IPS DF 6.9 (cell line): ENCODE measurements at places on chromosomes 6 and 20.
A peak's percentile ranks its signal among the peaks of the same experiment; 100 is the strongest.

GRCh38 chr6:44234101-44235025, 11.0 kb downstream of the SLC29A1 start:
- DNase-seq: no peak
- no peak overlapping the region for H3K4me3 ChIP-seq
- H3K36me3 ChIP-seq: peaks cover 35% of the 10 kb centered on the region
- no peaks in the 10 kb centered on the region for H3K27me3 ChIP-seq
- H3K27ac ChIP-seq: no peak overlapping the region

DNA sequence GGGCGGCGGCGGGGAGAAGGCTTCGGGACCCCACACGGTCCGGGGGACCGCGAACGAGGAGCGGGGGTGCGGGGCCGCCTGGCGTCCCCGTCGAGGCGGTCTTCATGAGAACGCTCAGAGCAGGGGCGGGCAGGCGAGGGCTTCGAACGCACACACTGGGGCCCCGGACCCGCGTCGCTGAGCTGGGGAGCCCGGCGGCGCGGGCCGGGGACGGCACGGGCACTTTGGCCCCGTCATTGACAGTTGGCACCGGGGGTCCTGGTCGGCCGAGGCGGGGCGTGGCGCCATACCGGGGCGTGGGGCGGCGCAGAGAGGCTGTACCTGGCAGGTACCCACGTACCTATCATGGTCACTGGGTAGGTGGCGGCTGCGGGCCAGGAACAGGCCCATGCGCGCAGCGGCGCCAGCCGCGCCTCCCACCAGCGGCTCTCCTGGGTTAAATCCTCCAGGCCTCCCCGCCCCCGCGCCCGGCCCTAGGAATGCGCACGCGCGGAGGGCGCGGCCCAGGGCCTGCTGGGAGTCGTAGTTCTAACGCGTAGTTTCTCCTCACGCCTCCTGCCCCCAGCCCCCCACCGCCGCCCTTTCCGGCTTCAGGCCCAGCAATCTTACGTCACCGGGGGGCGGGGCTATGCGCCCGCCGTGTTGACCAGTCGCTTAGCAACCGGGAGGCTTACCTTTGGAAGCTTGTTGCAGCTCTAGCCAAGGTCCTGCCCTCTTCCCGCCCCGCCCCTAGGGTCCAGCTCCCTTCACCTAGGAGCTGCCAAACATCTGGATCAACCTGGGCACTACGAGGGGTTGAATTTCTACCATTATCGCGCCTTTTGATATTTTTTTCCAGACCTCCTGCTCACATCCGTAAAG, at the start of the genes PACRG and PRKN:
TSS of gene PACRG (plus strand) at position 653 of the 861 bp plus-strand sequence.
TSS of gene PRKN (minus strand) at position 445 of the 861 bp plus-strand sequence.
- H3K36me3 ChIP-seq: no peaks in the 10 kb centered on the region
- H3K4me3 ChIP-seq: peak within 1 kb of the TSS; percentile 73; the same call in 1 of the 2 replicates
- peak; percentile 95 for DNase-seq
- no peaks in the 10 kb centered on the region; the same call in 1 of the 2 replicates for H3K4me1 ChIP-seq
- H3K27me3 ChIP-seq: no peaks in the 10 kb centered on the region

DNA sequence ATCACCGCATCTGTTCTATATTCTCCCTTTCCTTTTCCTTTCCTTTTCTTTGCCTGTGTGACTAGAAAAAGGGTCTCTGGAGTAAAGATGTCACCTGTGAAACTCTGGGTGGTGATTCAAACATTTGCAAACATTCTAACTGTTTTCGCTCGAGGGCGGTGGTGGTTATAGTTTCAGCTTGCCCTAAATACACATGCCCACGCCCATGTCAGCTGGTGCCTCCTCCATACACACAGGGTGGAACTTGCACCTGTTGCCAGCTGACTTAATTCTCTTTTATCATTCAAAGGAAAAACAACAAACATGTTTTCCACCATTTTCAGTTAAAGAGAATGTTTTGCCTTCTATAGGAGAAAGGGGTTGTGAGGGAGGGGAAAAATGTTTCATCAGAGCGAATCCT, 381.9 kb upstream of the ARID1B start:
- no peaks in the 10 kb centered on the region for H3K36me3 ChIP-seq
- no peak overlapping the region for H3K4me3 ChIP-seq
- DNase-seq: no peak
- H3K27me3 ChIP-seq: no peaks in the 10 kb centered on the region

DNA sequence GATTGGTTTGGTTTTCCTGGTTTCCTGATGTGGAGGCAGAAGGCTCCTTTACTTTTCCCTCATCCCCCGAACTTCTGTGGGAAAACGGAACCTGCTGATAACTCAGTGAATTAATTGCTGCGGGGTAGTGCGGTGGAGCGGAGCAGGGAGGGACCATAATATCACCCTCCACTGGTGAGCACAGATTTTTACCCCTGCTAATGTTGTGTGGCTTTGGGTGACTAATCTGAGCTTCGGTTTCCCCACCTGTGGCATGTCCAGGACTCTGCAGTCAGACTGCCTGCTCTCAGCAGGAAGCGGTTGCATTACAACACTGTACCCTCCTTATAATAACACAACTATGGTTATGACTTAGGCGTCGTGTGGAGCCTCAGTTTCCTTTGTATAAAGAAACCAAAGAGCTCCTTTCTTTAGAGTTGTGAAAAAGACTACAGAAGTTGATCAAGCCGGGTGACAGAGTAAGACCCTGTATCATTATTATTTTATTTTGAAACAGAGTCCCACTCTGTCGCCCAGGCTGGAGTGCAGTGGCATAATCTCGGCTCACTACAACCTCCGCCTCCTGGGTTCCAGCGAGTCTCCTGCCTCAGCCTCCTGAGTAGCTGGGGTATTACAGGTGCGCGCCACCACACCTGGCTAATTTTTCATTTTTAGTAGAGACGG, 2.2 kb upstream of the ID1 start:
- H3K36me3 ChIP-seq: no peaks in the 10 kb centered on the region
- H3K27me3 ChIP-seq: no peaks in the 10 kb centered on the region
- H3K27ac ChIP-seq: no peak overlapping the region
- peaks cover 5% of the 10 kb centered on the region; the same call in 1 of the 2 replicates for H3K4me1 ChIP-seq
- H3K4me3 ChIP-seq: no peak overlapping the region
- no peak for DNase-seq

- H3K36me3 ChIP-seq: no peaks in the 10 kb centered on the region
- no peak overlapping the region for H3K4me3 ChIP-seq
- no peak for DNase-seq
- H3K27me3 ChIP-seq: no peaks in the 10 kb centered on the region
Observed at GRCh38 chr6:56033401-56033800, 158.0 kb upstream of the BMP5 start.

DNA sequence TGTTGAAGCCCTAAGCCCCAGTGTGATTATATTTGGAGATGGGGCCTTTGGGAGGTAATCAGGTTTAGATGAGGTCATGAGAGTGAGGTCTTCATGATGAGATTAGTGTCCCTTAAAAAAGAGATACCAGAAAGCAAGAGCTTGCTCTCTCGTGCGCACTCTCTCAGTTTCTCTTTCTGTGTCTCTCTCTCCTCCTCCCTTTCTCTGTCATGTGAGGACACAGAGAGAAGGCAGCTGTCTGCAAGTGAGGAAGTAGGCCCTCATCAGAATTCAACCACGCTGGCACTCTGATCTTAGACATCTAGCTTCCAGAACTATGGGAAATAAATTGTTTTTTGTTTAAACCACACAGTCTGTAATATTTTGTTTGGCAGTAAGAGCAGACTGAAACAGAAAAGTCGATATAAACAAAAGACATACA, 180.5 kb downstream of the IBTK start:
- no peak overlapping the region for H3K4me3 ChIP-seq
- DNase-seq: no peak
- no peaks in the 10 kb centered on the region for H3K36me3 ChIP-seq
- H3K27me3 ChIP-seq: no peaks in the 10 kb centered on the region
- no peak overlapping the region for H3K27ac ChIP-seq

DNA sequence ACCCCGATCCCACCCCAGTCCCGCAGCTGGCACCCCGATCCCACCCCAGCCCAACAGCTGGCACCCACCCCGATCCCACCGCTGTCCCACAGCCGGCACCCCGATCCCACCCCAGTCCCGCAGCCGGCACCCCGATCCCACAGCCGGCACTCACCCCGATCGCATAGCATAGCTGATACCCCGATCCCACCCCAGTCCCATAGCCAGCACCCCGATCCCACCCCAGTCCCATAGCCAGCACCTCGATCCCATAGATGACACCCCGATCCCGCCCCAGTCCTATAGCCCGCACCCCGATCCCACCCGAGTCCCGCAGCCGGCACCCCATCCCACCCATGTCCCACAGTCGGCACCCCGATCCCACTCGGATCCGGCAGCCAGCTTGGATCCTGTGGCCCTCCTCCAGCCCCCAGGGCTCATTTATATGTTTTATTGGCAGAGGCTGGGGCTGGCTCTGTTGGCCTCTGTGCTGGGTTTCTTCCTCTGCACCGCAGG, 897 bp upstream of the GMEB2 start:
- DNase-seq: no peak
- H3K4me1 ChIP-seq: peaks cover 3% of the 10 kb centered on the region
- no peaks in the 10 kb centered on the region for H3K36me3 ChIP-seq
- H3K4me3 ChIP-seq: peak overlapping the region; percentile 81; the same call in 1 of the 2 replicates
- H3K27me3 ChIP-seq: no peaks in the 10 kb centered on the region

DNA sequence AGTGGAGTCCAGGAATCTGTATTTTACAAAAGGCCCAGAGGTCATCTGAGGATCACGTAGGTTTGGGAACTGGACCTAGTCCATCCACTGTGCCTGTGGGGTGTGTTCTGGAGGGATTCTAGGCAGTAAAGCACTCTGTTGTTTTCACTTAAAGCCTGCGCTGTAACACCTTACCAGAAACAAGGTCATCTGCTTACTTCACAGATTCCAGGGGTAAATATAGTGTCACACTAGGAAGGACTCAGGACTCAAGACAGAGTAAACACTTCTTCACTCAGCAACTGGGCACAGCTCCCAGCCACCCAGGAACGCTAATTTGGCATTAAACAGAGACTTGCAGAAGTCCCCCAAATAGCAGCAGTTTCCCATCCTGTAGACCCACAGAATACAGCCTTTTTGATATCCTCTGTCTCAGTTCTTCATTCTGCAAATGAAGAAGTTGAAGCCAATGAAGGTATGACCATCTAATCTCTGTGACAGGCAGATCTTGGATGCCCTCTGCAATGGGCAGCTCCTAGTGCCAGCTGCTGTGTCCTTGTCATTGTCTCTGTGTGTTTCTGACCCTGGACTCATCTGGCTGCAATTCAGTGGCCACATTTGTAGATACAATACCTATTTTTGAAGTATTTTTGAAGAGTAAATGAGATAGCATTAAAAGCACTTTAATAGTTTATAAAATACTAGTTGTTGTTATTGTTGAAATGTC, 129.1 kb downstream of the SLC24A3 start:
- no peaks in the 10 kb centered on the region for H3K4me1 ChIP-seq
- no peaks in the 10 kb centered on the region for H3K27me3 ChIP-seq
- H3K4me3 ChIP-seq: no peak overlapping the region
- H3K36me3 ChIP-seq: no peaks in the 10 kb centered on the region

GRCh38 chr20:53331151-53331973, 262.3 kb downstream of the ZNF217 start:
- H3K27me3 ChIP-seq: no peaks in the 10 kb centered on the region
- H3K36me3 ChIP-seq: no peaks in the 10 kb centered on the region
- DNase-seq: no peak
- H3K4me1 ChIP-seq: no peaks in the 10 kb centered on the region; the same call in 1 of the 2 replicates

DNA sequence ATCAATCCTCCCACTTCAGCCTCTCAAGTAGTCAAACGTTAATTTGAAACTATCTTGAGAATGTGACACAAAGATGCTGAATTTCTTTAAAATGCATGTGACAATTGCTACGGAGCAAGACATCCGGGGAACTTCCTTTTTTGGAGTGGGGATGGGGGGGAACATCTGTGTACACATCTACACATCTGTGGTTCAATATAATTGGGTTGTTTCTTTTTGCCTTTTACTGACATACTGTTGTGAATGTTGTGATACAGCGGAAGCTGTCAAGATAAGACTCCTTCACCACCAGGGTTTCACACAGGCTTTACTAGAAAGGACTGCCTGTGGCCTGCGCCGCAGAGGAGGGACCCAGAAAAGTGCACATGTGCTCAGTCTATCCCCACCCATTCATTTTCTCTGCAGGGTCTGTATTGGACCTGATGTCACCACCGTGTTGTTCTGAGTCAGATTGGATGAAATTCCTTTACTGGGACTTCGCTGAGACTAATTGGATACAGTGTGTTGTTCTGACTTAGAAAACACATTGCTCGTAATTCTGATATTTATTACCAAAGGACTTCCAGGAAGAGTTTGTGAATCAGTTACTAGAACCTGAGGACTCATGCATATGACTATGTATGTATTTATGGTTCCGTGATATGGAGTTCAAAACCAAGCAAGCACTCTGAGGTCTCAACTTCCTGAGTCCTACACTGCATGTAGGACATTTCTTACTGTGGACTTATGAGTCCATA, 98.7 kb upstream of the SGK1 start:
- no peaks in the 10 kb centered on the region for H3K36me3 ChIP-seq
- H3K4me1 ChIP-seq: no peaks in the 10 kb centered on the region
- H3K4me3 ChIP-seq: no peak overlapping the region
- H3K27ac ChIP-seq: no peak overlapping the region
- H3K27me3 ChIP-seq: no peaks in the 10 kb centered on the region

GRCh38 chr6:3045777-3046176, 22.5 kb upstream of the RIPK1 start:
- H3K36me3 ChIP-seq: no peaks in the 10 kb centered on the region
- no peaks in the 10 kb centered on the region for H3K4me1 ChIP-seq
- no peak overlapping the region for H3K4me3 ChIP-seq
- H3K27me3 ChIP-seq: no peaks in the 10 kb centered on the region
- no peak overlapping the region for H3K27ac ChIP-seq

DNA sequence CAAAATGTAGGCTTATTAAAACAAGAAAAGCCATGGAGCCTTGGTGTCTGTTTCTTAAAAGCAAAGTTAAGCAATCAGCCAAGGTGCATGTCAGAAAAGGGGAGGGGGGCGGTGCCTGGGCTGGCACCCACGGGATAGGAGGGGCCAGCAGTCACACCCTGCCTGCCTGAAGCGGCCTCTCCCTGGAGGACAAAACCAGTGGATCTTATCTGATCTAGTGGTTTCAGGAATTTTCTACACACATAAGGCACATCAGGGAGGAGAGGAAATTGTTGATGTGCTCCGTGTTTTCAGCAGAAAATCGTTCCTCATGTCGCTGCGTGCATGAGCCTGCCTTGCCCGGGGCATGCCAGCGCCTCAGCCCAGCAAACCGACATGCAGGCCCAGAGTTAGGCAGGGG, 276.4 kb downstream of the TAF4 start:
- no peak overlapping the region for H3K4me3 ChIP-seq
- H3K36me3 ChIP-seq: no peaks in the 10 kb centered on the region
- no peak for DNase-seq
- H3K27me3 ChIP-seq: no peaks in the 10 kb centered on the region; the same call in none of the 2 replicates

GRCh38 chr6:35295521-35296315, 1.9 kb upstream of the DEF6 start:
- H3K4me3 ChIP-seq: no peak overlapping the region
- peaks cover 7% of the 10 kb centered on the region for H3K4me1 ChIP-seq
- H3K27ac ChIP-seq: no peak overlapping the region
